Activated naive CD8-positive, alpha-beta T cell treated with anti-CD3 and anti-CD28 coated beads, Interleukin-2, amount 10 ng/mL, durations not matched to agents 7 days and 5 days (primary cell): ENCODE measurements at places on chromosomes 11 and 22.

- no peak for DNase-seq
Observed at GRCh38 chr22:47152938-47153337, 390.5 kb downstream of the TBC1D22A start.

DNA sequence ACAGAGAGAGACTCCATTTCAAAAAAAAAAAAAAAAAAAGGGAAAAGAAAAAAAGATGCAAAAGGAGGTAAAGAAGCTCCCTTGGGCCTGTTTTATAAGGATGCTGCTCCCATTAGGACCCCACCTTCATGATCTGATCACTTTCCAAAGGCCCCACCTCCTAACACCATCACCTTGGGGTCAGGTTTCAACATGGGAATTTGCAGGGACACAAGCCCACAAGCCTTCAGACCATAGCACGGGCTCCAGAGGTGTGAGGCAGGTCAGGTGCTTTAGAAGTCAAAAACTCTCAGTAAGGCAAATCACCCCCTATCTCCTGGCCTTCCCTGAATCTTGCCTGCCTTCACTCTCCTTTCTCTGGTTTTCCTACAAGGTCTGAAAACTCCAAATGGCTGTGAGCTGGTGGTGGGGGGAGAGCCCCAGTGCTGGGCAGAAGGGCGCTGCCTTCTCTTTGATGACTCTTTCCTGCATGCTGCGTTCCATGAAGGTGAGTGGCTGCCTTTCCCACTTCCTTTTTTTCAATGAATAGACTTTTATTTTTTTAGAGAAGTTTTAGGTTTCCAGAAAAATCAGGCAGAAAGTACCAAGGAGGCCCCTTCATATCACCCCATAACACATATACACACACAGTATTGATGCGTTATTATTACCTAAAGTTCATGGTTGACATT is 13.2 kb downstream of the ASPHD2 start:
- DNase-seq: no peak

DNA sequence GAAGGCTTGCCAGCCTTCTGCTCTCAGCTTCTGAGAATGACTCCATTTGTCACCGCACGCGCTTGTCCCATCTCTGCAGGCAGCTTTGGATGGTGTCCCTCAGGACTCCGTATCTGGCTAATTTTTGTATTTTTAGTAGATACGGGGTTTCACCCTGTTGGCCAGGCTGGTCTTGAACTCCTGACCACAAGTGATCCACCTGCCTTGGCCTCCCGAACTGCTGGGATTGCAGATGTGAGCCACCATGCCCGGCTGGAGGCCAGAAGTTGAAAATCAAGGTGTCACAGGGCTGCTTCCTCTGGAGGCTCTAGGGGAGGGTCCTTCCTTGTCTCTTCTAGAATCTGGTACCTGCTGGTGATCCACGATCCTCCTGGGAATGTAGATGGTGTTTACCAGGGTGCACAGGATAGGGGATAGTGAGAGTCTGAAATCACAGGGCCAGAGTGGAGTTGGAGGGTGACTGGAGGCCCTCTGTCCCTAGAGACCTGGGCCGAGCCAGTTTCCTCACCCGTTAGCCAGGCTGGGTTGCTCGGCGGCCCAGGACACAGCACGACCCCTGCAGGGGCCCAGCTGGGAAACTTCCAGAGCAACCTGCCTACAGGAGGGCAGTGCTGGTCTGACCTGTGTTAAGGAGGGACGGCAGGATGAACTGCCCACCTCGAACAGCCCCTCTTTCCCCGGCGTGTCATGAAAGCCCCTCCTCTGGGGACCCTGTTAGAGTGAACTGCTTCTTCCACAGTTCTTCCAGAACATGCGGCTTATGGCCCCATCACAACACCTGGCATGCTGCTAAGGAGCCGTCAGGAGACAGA is 48.9 kb upstream of the SHANK2 start:
- no peak for DNase-seq

DNA sequence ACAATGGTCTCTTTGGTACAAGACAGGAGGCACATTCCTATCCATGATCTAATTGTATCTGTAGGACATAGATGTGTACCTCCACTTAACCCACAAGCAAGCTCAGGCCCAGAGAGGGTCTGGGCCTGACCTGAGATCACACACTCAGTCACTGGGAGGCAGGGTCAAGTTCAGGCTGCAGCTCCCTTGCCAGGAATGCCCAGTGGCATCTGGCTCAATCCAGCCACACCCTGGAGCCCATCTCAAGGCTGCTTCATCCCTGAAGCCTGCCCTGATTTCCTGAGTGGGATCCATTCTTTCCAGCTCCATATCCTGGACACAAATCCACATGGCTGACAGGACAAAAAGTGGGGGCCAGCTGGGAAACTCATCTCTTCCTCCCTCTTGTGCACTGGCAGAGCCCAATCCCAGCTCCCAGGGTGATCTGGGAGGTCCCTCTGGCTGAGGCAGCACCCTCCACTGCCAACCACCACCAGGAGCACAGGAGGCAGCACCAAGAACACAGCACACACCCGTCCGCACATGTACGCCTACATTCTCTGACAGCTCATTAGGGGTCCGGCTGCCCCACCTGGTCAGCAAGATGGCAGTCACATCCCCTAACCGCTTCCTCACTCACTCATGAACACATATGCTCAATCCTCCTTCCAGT is 39.2 kb upstream of the KLHL35 start:
- no peak for DNase-seq

DNA sequence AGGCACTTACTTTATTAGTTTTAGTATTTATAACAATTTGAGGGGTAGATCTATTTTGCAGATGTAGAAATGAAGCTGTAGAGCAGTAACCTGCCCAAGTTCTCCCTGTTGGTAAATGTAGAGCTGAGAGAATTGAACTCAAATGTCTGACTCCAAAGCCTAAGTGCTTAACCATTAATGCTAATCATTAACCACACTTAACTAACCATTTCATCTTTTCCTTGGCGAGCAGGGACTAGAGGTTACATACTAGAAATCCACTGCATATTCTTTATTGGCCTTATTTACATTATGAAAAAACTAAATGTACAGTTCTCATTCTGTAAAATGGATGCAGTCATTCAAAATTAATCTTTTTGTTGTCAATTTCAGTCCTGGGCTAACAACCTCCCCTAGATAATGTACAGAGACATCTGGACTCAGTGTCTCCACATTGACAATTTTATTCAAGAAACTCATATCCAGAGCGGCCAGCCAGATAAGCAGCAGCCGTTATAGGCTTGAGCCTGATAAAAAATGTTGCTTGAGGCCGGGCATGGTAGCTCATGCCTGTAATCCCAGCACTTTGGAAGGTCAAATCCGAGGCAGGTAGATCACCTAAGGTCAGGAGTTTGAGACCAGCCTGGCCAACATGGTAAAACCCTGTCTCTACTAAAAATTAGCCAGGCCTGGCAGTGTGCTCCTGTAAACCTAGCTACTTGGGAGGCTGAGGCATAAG is 76.7 kb upstream of the PICALM start:
- no peak for DNase-seq

DNA sequence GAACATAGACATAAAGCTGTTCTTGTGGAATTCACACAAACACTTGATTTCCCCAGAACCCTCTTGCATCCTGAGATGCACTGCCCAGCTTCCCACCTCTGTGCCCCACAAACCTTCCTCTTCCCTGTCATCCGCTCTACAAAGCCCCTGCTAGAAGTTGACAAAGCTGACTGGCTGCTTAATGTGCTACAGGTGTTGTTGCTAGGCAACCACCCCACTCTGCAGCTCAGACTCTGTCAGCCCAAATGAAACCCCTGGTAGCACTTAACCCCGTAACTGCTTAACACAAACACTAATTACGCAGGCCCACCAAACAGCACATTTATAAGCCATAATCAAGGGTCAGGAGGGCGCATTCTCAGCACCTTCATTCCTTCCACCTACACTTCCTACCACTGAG is 172.0 kb upstream of the CADM1 start:
- no peak for DNase-seq

- no peak for DNase-seq
Observed at GRCh38 chr11:100573911-100574513, 113.1 kb upstream of the ARHGAP42 start.

DNA sequence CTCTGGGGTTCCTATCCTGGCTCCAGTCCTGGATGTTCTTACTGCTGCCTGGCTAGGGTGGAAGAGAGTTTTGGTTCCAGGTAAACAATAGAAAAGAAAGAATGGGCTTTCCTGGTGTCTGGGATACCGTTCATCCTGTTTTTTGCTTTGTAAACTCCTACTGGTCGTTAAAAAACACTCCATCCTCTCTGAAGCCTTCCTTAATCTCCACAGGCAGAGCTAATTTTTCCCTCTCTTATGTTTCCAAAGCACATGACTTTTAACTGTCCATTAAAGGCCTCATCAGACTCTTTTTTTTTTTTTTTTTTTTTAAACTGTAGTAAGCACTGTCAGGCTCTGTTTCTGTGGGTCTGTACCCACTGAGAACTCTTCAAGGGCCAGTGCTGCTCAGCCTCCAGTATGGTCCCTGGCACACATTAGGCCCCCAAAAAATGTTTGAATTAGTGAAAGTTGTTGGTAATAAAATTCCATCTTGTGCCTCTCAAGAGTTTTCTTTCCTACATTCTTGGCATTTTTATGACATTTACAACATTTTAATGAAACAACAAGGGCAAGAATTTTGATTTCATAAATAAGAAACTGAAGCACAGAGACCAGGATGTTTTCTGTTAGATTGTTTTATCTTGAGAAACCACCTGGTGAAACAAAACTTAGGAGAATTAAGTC is 104.2 kb downstream of the TEAD1 start:
- DNase-seq: no peak

GRCh38 chr11:69874178-69874983 is 55.2 kb upstream of the FGF3 start:
- no peak for DNase-seq

DNA sequence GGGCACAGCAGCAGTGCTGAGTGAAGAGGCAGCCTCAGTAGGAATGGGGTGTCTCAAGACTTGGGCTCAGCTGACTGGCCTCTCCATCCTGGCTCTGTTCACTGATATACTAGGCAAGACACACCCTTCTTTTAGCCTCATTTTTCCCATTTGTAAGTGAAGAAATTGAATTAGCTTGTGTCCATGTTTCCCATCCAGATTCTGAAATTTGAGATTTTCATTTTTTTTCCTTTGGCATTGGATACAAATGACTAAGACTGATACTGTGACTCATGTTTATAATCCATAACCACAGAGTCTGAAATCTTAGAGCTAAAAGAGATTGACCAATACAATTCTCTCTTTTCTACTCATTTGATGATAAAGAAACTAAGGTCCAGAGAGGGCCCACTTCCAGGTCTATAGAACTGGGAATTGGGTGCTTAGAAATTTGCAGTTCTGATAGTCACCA is 110.9 kb downstream of the KCNC1 start:
- no peak for DNase-seq

DNA sequence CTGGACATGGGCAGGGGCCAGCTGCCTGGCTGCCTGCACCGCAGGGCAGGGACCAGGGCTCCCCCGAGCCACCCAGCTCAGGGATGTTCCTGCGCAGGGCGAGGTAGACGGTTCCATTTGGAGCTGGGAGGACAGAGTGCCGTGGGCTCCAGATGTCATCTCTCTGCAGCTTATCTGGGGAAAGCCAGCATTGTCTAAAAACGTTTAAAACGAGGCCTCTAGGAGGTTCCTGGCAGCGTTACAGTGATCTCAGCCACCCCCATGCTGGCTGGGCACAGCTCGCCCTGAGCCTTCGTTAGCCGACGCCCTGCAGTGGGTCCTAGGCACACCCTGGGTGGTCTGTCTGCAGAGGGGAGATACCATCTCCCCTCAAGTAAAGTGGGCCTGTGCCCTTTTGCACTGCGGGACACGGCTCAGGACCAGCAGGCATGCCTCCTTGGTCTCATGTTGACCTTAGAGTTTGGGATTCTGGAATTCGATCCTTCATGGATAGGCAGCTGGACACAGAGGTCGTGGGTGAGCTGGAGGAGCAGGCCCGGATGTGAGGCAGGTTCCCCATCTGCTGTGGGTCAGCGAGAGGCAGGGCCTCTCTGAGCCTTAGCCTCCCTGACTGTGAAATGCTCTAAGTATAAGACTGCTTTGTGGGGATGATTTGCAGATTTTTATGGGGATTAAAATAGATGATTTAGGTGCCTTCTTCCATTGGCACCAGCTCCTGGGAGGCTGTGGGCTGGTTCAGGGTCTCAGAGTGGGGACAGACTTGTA is 14.1 kb downstream of the SYNGR1 start:
- DNase-seq: no peak

- no peak for DNase-seq
Observed at GRCh38 chr11:76185511-76185910, 20.8 kb downstream of the WNT11 start.

DNA sequence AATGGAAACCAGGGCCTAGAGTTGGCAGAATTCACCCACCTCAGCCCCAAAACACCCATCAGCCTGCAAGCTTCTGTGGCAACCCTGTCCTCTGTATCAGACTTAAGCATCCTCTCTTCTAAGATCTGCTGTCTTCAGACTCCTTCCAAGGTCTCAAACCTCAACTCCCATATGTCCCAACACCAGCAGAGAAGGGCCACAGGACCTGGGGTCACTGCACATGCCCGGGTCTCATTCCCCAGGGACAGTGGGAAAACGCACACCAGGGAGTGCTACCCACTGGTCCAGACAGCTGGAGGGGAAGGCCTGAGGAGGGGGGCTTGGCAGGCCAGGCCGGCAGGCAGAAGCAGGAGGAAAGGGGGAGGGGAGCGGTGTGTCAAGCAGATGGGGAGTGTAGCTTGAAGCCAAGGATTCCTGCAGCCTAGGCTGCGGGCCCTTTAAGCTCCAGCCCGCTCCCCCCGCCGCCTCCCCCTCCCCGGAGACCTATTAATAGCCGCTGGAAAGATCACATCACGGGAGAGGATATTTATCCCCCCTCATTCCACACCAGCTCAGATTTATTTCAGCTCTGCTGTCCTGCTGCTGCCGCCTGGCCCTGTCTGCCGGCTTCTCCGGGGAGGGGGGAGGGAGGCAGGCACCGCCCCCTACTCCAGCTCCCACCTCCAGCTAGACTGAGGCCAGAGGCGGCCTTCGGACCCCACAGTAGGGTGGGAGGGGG is 16.7 kb downstream of the BCL9L start:
- DNase-seq: no peak

DNA sequence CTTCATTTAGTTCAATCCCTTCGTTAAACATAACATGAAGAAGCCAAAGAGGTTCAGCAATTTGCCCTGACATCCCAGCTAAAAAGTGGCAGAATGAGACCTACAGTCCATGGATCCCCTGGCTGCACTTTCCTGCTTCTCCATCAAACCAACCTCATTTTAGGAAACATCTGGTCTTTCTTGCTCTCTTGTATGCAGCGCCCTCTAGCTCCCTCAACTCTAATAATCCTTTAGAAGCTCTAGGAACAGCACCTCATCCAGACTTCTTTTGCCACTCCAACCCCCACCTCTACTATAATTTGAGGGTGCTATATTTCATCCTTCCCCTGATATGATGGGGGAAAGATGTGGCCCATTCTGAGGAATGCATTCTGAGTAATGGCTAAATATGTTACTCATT is 7.4 kb downstream of the CNTF start:
- no peak for DNase-seq
